MCF 10A (cell line): ENCODE measurements at places on chromosomes 2 and 18. TPM values are rescaled to one million over a fixed set of nuclear protein-coding genes. Genes with fewer than 3 reads are reported as not detected.
A peak's percentile ranks its signal among the peaks of the same experiment; 100 is the strongest.

- no peaks in the 10 kb centered on the region for H3K27me3 ChIP-seq
- H3K36me3 ChIP-seq = no peaks in the 10 kb centered on the region
- peaks cover 23% of the 10 kb centered on the region for H3K4me1 ChIP-seq
- H3K27ac ChIP-seq = peak overlapping the region; percentile 70
Measured at GRCh38 chr2:111535404-111535803, 348.6 kb downstream of the ANAPC1 start.

DNA sequence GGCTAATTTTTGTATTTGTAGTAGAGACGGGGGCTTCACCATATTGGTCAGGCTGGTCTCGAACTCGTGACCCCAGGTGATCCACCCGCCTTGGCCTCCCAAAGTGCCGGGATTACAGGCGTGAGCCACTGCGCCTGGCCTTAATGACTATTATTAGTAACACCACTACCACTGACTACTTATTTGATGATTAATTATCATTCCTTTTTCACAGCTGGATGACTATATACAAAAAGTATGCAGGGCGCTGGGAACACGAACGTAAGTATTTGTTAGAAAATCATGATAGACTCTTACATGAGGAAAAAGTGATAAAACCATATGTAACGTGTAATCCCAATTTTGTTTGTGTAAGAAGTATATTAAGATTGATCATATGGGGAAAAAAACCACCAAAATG, 21.6 kb downstream of the DARS1 start:
- H3K27ac ChIP-seq = peak overlapping the region; percentile 63
- peaks cover 8% of the 10 kb centered on the region for H3K4me1 ChIP-seq
- H3K27me3 ChIP-seq = no peaks in the 10 kb centered on the region
- peak; percentile 32 for DNase-seq

DNA sequence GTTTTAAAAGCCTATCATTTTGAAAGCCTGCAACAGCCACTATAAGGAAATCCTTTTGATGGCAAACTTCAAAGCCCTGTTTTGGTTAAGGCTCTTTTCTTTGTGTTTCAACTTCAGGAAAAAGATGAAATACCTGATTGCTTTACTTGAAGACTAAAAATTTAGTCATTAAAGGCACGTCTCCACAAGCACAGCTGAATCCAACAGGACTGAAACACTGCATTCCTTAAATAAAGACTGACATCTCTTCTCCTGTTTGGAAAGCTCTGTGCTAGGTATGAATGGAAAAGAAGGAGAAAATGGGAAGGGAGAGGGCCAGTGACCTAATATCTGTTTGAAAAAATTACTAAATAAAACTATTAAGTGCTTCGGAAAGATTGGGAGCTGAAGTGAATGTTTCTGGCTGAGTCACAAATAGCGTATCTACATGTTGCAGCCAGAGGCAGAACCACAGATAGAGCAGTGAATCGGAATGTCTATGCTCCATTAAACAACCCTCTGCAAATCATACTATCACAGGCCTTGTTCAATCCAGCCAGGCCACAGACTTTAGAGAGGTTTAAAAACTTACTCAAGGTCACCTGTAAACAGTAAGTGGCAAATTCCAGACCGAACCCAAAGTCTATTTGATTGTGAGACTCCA, 21.1 kb upstream of the RALBP1 start:
- no peak overlapping the region for H3K4me3 ChIP-seq
- DNase-seq = no peak
- H3K4me1 ChIP-seq = no peaks in the 10 kb centered on the region
- H3K27ac ChIP-seq = no peak overlapping the region
- no peaks in the 10 kb centered on the region for H3K36me3 ChIP-seq

DNA sequence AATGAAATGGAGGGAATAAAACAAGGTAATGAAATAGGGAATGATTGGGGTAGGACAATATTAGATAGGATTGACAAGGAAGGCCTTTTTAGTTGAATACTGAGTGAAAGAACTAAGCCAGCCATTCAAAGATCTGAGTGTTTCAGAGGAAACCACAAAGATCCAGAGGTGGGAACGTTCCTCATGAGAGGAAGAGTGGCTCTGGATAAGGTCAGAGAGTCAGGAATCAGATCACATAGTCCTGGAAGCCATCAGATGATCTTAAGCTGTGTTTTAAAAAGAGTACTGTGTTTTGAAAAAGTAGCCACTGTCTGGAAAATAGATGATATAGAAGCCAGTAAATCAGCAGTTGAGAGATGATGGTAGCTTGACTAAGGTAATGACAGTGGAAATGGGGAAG, 11.8 kb downstream of the TTLL4 start:
- peaks cover 12% of the 10 kb centered on the region for H3K36me3 ChIP-seq
- H3K27me3 ChIP-seq = no peaks in the 10 kb centered on the region
- peaks cover 24% of the 10 kb centered on the region for H3K4me1 ChIP-seq
- H3K4me3 ChIP-seq = no peak overlapping the region
- no peak overlapping the region for H3K27ac ChIP-seq

The C2orf66 gene
- 0.61 and 0.98 TPM in 2 replicates for total RNA-seq

GRCh38 chr2:203021991-203022390, 7.3 kb downstream of the NBEAL1 start:
- no peak for DNase-seq
- H3K36me3 ChIP-seq = peaks cover 5% of the 10 kb centered on the region
- H3K4me1 ChIP-seq = peaks cover 30% of the 10 kb centered on the region

DNA sequence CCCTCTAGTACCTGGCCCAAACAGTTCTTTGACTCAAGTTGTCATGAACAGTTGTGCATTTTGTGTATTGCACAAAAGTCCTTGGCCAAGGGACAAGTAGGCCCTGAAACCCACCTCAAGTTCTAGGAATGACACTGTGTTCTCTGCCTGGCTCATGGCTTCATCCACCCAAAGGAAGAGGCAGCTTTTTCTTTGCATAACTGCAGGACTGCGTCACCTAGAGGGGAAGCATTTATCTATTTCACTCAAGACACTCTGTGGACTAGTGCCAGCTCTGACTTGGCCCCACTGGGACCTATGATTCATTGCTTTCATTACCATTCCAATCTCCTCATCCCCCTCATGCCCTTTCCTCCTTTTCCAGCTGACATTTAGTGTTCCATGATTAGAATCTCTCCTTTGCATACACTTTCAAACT, 119.3 kb upstream of the SIX2 start:
- H3K36me3 ChIP-seq = peaks cover 7% of the 10 kb centered on the region
- no peaks in the 10 kb centered on the region for H3K4me1 ChIP-seq
- H3K27ac ChIP-seq = no peak overlapping the region
- H3K4me3 ChIP-seq = no peak overlapping the region
- DNase-seq = peak; percentile 98

- no peak for DNase-seq
- H3K27ac ChIP-seq = no peak overlapping the region
- no peak overlapping the region for H3K4me3 ChIP-seq
- H3K36me3 ChIP-seq = no peaks in the 10 kb centered on the region
Measured at GRCh38 chr2:146777181-146777580, 1067.6 kb upstream of the ACVR2A start.

The SGPP2 gene
- 33.3 and 47.4 TPM in 2 replicates for total RNA-seq

DNA sequence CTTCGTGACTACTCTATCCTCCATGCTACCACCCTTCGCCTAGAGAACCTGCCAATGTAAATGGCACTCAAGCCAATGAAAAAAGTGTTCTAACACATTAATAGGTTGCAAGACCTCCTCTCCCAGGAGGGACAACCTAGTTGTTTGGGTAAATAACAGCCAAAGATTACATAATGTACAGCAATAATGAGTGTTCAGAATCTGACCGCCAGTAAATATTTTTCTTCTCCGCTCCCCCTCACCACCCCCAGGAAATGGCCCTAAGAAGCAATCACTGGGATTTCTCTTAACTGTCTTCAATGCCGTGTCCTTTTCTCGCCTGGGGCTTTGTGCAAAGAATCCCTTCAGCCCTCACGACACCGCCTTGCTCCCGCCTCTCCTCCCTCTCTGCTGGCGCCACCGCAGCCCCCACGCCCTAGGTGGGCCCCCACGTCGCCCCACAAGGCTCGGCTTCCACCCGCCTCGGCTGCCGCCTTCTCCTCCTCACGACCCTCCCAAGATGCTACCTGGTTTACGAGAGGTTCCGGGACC, 458 bp downstream of the HYCC2 start:
- H3K27me3 ChIP-seq = no peaks in the 10 kb centered on the region
- H3K4me1 ChIP-seq = peaks cover 25% of the 10 kb centered on the region
- DNase-seq = peak; percentile 42
- peak overlapping the region; percentile 81 for H3K4me3 ChIP-seq

DNA sequence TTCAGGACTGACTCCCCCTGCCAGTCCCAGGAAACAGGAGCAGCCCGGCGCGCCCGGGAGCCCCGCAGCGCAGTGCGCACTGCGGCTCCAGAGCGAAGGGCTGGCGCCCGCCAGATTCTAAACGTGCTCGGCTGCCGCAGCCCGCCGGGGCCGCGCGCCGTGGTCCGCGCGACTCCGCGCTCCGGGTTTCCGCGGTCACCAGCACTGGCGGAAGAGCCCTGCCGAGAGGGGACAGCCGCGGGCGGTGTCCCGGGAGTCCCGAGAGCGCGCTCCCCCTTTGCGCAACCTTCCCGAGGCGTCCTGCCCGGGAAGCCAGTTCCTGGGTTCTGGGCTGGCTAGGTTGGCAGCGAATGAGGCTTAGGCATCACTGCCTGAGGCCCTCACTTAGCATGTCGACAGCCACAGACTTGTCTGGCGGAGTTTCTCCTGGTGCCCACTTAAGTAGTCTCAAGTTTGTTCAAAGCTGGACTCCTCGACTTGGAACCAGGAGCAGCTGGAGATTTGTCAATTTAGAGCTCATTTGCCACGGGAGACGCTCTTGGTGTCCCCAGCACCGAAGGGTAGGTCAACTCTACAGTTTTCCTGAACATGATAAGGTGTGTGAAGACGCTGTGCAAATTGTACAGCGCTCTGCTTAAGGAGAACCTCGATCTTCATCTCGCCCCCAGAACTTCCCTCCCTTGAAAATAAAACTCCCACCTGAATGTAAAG, 1.5 kb upstream of the VSNL1 start:
- peaks cover 6% of the 10 kb centered on the region for H3K36me3 ChIP-seq
- peak overlapping the region; percentile 85 for H3K27ac ChIP-seq
- peak overlapping the region; percentile 87 for H3K4me3 ChIP-seq
- H3K27me3 ChIP-seq = no peaks in the 10 kb centered on the region
- DNase-seq = peak; percentile 96

DNA sequence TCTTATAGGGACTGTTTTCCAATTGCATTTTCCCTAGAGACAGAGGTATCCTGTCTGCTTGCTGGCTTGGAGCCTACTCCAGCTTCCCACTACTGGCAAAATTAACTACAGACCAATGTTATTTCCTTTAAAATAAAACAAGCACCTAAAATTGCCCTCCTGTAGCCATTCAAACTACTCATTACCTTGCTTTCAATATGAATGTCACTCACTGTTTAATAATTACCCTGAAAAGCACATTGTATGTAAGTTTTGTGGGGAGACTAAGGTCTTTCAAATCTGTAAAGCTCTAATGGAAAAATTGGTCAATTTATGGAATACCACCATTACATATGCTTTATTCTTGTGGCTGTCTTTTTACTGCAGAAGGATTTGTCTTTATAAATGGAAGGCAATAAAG, 87.3 kb downstream of the DOCK10 start:
- no peak overlapping the region for H3K27ac ChIP-seq
- no peaks in the 10 kb centered on the region for H3K36me3 ChIP-seq
- H3K4me1 ChIP-seq = no peaks in the 10 kb centered on the region
- H3K4me3 ChIP-seq = no peak overlapping the region

The ATP6V1C2 gene
- total RNA-seq = 0.19 and 0.47 TPM in 2 replicates

The LYPD6B gene
- total RNA-seq = 0.37 TPM in 2 replicates

- peak overlapping the region; percentile 86 for H3K27ac ChIP-seq
- no peaks in the 10 kb centered on the region for H3K27me3 ChIP-seq
- H3K4me1 ChIP-seq = peaks cover 29% of the 10 kb centered on the region
- peaks cover 22% of the 10 kb centered on the region for H3K36me3 ChIP-seq
- H3K4me3 ChIP-seq = peak overlapping the region; percentile 90
Measured at GRCh38 chr2:241636182-241637017, 558 bp downstream of the THAP4 start.

GRCh38 chr2:217636991-217637561, 365.7 kb downstream of the TNS1 start:
- H3K4me1 ChIP-seq = no peaks in the 10 kb centered on the region
- no peak for DNase-seq
- H3K36me3 ChIP-seq = no peaks in the 10 kb centered on the region
- H3K27me3 ChIP-seq = peaks cover under 1% of the 10 kb centered on the region
- H3K27ac ChIP-seq = no peak overlapping the region
- no peak overlapping the region for H3K4me3 ChIP-seq

- no peaks in the 10 kb centered on the region for H3K27me3 ChIP-seq
- no peak overlapping the region for H3K27ac ChIP-seq
- peaks cover 23% of the 10 kb centered on the region for H3K4me1 ChIP-seq
- H3K4me3 ChIP-seq = no peak overlapping the region
- no peak for DNase-seq
- no peaks in the 10 kb centered on the region for H3K36me3 ChIP-seq
Measured at GRCh38 chr2:217335341-217335966, 475.6 kb upstream of the TNP1 start.

- no peak overlapping the region for H3K4me3 ChIP-seq
- H3K4me1 ChIP-seq = peaks cover 36% of the 10 kb centered on the region
- no peaks in the 10 kb centered on the region for H3K27me3 ChIP-seq
- H3K36me3 ChIP-seq = no peaks in the 10 kb centered on the region
Measured at GRCh38 chr2:67567886-67568285, 170.8 kb downstream of the ETAA1 start.

DNA sequence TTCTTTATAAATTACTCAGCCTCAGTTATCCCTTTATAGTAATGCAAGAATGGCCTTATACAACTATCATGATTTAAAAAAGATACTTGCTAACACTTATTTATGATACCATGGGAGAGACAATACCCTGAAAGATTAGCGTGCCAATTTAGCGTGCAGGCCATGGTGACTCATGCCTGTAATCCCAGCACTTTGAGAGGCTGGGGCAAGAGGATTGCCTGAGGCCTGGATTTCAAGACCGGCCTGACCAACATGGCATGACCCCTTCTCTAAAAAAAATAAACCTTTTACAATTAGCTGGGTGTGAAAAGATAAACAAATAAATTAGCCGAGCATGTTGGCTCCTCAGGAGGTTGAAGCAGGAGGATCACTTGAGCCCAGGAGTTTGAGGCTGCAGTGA, 493.4 kb upstream of the FSIP2 start:
- H3K4me1 ChIP-seq = no peaks in the 10 kb centered on the region
- DNase-seq = peak; percentile 6
- H3K27me3 ChIP-seq = no peaks in the 10 kb centered on the region
- no peaks in the 10 kb centered on the region for H3K36me3 ChIP-seq

GRCh38 chr2:53235836-53236582, 531.6 kb upstream of the CHAC2 start:
- no peak overlapping the region for H3K27ac ChIP-seq
- no peak overlapping the region for H3K4me3 ChIP-seq
- no peaks in the 10 kb centered on the region for H3K27me3 ChIP-seq
- no peaks in the 10 kb centered on the region for H3K4me1 ChIP-seq

The SH2D6 gene
- 0.84 and 2.2 TPM in 2 replicates for total RNA-seq
